Occipital lobe (tissue), 3 donors: ENCODE measurements at places on chromosomes 4 and X. TPM values are rescaled to one million over a fixed set of nuclear protein-coding genes. Genes with fewer than 3 reads are reported as not detected.

The DKK2 gene
- 3.1 TPM for total RNA-seq

The PALLD gene
- 25.0 TPM for total RNA-seq

The SPIN4 gene
- 10.6 TPM for total RNA-seq

The SSX2 gene
- total RNA-seq: not detected

The PABPC1L2B gene
- not detected for total RNA-seq

The EPHA5 gene
- total RNA-seq: 198 TPM

DNA sequence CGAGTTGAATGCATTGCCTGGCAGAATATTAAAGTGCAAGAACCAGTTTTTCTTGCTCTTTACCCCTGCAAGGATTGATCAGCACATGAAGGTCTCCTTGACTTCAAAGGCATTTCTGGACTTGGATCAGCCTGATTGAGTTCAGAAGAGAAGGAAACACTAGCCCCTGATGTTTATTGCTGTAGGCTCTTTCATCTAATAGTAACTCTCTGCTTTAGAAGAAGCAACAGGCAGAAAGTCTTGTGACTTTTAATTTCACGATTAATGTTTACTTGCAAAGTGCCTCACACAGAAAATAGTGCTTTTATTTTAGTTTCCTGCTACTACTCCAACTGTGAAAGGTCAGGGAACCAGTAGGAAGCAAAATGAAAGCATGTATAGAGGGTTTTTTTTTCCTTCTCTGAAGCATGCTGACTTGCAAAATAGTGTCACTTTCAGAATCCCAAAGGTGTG, 69.1 kb downstream of the PCDH7 start:
- DNase-seq: no peak

DNA sequence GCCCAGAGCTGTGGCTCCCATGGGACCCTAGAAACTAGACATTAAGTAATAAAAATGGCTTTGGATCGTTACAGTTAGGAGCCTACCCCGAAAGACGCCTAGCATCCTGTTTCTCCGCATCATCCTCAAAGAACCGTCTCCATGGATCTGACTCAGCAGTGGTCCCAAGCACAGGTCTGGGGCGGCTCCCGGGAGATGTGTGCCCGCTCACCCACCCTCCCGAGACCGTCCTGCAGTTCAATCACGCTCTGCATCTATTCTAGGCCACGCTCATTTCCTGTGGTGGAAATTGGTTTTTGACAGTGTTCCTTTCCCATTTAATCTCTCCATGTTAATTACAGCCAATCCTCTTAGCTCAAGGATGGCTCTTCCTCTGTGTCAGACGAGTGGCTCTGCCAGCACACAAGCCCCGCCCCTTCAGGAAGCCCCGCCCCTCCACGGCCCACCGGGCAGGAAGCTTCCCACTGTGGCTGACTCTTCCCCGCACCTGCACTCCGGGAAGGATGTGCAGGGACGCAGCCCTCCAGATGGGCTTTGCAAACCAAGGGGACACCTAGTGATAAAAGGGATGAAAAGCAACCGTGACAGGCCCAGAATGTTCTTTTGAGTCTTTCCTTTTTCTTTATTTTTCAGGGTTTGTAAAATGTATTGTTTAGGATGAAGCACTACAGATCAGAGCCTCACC, 34.5 kb upstream of the HELT start:
- peak; percentile 47 for DNase-seq

DNA sequence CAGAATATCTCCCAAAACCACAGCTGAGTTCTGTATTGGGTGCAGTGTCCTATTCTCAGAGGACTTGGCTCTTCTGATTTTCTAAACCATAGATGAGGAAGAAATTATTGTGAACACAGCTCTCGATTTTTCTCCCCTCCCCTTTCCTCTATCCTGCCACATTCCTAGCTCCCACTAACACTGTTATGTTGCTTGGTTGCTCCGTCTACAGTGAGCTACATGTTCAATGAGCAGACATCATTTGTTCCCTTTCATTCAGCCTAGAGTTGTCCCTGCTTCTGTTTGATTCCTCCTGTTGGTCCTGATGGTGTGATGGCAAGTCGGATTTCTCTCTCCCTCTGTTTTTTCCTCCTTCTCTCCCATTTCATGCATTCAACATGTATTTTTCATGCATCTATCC, 65.9 kb downstream of the DIPK2B start:
- no peak for DNase-seq

DNA sequence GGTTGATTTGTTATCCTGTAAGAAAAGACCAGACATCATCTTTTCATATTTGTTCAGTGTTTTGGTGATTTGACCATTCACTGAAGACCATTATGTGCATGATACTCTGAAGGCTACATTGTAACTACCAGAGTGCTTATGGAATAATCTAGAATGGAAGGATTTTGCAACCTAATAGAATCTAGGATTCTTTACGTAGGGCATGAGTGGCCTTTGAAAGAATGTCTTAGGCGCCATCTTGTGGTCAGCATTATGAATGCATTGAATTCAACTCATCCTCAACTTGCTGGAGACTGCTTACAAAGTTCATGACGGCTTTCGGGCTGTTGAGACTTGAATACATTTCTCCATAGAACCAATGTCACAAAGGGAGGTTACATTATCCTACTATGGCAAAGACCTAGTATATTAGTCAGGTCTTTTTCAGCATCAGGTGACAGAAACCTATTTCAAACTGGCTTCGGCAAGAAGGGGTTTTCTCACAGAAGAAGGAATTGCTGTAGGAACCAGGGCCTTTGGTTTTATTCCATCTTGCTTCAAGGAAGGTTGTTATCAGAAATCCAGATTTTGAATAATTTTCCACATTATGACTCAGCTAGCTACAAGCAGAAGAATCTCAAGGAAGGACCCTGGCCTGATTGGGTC, 104.1 kb downstream of the GPAT3 start:
- no peak for DNase-seq

GRCh38 chr4:54213001-54213400, 16.1 kb upstream of the PDGFRA start:
- no peak for DNase-seq

DNA sequence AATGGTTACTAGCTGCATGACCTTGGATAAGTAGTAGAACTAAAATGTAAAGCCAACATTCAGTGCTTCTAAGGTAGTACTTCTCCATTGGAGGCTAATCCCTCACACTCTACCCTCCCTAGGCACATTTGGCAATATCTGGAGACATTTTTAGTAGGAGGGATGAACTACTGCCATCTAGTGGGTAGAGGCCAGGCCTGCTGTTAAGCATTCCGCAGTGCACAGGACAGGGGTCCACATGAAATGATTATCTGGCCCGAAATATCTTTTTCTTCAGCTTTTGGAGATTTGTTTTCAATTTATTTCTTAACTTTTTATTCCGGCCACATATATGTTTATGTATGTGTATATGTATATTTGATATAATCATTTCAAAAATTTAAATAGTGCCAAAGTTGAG, 36.0 kb upstream of the SPANXC start:
- DNase-seq: no peak

GRCh38 chr4:8760561-8760960, 111.1 kb downstream of the HMX1 start:
- no peak for DNase-seq

GRCh38 chr4:17616283-17616682, 1.8 kb downstream of the MED28 start:
- no peak for DNase-seq

- no peak for DNase-seq
Measured at GRCh38 chrX:149495573-149496071, 9.5 kb downstream of the IDS start.

GRCh38 chrX:135480076-135480475, 40.4 kb upstream of the INTS6L start:
- DNase-seq: no peak

DNA sequence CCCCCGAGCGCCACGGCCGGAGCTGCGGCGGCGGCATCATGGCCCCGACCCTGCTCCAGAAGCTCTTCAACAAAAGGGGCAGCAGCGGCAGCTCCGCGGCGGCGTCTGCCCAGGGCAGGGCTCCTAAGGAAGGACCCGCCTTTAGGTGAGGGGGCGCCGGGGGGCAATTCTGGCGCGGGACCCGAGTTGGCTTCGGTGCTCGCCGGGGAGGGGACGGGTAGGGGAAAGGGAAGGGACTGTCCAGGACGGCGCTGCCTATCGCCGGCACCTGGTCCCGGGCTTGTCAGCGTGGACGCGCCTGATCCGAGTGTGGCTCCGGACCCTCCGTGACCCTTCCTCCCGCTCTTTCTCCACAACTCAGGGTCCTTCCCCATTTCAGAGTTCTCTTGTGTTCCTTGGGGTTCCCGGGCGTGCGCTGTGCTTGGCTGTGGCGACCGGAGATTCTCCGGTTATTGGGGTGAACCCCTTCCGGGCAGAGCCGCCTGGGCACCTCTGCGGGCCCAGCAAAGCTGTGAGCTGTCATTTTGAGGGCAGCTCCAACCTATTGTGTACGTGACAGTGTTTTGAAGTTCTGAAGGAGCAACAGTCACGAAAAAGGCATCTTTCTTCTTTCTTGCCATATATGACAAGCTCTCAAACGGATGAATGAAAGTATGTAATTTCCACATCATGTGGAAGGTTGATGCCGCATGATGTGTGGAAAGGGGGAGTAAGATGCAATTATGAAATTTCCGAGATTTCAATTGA, 522 bp downstream of the FNIP2 start:
- peak; percentile 63 for DNase-seq

- no peak for DNase-seq
Measured at GRCh38 chr4:56082829-56083228, 134.1 kb downstream of the CEP135 start.

GRCh38 chr4:110164251-110164650, 34.2 kb downstream of the ELOVL6 start:
- no peak for DNase-seq

- no peak for DNase-seq
Measured at GRCh38 chr4:88448889-88449288, 8.0 kb upstream of the HERC5 start.

GRCh38 chrX:141904262-141904661, 568 bp downstream of the MAGEC1 start:
- DNase-seq: no peak

DNA sequence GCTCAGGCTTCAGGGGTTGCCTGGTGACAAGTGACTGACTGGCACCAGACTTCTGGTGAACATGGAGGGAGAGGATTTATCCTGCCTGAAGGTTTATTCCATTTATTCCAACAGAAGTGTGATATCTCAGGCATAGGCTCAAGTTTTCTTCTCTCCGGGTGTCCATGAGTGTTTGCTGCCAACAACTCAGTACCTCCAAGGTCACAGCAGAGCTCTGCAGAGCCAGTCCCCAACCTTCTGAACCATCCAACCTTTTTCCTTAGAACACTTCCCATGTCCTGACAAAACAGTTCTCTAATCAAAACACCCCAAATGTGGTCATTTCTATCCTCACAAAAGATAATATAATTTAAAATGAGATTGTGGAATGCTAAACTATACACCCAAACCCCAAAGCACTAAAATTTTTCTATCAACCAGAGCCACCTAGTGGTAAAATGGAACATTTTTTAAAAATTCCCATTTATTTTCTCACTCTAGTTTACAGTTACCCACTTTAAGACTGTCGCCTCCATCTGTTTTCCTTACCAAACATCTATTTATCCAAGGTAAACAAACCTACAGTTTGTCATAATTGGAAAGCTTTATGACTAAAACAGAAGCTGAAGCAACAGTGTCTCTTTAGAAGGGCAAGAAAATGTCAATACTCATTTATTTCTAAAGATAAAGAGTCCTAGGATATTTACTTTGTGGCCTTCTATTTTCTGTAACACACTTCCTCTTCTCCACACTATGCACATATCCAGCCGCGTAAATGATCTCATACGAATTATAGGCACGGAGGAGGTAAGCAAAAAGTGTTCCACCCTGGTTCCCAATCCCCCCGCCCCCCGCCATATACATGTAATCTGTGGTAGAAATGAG, 39.5 kb downstream of the TMEM154 start:
- DNase-seq: no peak

DNA sequence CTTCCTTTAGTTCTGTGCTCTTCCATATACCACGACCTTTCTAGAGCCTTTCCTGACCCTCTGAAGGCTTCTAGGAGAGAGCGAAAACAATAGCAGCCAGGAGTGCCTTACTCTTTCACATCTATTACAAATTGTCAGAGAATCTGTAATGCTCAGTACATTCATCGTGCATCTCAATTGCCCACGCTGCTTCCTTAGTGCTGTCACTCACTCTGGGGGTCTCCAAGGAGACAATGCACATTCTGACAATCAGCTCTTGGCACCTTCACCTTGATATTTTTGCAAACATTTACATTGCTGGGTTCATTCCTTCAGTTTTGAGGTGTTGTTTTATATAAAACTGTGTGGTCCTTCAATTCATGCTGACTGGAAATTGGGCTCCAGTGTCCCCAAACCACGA, 110.1 kb upstream of the GPR101 start:
- no peak for DNase-seq
